Aorta (tissue), 5 donors: ENCODE measurements at places on chromosomes 5 and 9. TPM values are rescaled to one million over a fixed set of nuclear protein-coding genes. Genes with fewer than 3 reads are reported as not detected.

GRCh38 chr9:129139233-129139992, 28.2 kb downstream of the PTPA start:
- no peaks in the 10 kb centered on the region for H3K36me3 ChIP-seq
- no peak for DNase-seq
- H3K4me1 ChIP-seq, result no peaks in the 10 kb centered on the region
- no peaks in the 10 kb centered on the region for H3K27me3 ChIP-seq

- H3K36me3 ChIP-seq, result no peaks in the 10 kb centered on the region
- H3K27me3 ChIP-seq, result no peaks in the 10 kb centered on the region
- H3K4me3 ChIP-seq, result no peak overlapping the region
These were observed 21.7 kb upstream of the CMBL start for GRCh38 chr5:10329446-10329819.

- H3K4me1 ChIP-seq, result no peaks in the 10 kb centered on the region
- peaks cover 5% of the 10 kb centered on the region for H3K36me3 ChIP-seq
- H3K27ac ChIP-seq, result no peak overlapping the region
- no peaks in the 10 kb centered on the region for H3K27me3 ChIP-seq
- H3K4me3 ChIP-seq, result no peak overlapping the region
These were observed 58.0 kb downstream of the GRAMD2B start for GRCh38 chr5:126481243-126481642.

DNA sequence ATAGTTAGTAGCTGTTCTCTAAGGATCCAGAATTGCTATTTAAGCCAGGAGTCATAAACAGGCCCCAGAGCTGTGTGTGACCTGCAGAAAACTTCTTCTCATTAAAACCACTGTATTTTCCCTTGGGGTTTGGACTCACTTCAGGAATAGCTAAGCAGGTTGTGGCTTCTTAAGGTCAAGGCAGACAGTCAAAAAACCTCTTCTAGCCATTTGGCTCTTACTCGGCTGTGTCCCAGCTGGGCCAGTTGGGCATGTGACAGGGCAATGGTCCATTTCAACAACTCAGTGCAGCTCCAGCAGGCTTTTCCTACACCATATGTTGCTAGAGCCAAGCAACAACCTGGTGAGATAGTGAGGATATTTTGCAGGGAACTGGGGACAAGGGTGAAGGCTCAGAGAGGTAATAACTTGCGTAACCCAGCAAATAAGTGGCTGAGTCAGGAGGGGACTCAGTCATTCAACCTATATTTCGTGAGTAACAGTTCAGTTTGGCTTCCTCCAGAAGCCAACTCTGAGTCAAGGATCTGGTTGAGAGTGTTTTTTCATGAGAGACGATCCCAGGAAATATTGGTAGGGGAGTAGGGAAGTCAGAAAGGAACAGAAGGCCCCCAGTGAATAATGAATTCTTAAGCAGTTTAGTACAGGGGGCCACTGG, 115.4 kb upstream of the PPP2R2B start:
- H3K4me1 ChIP-seq, result no peaks in the 10 kb centered on the region
- no peaks in the 10 kb centered on the region for H3K27me3 ChIP-seq

- H3K27ac ChIP-seq, result no peak overlapping the region
- H3K36me3 ChIP-seq, result no peaks in the 10 kb centered on the region
- H3K27me3 ChIP-seq, result peaks cover 2% of the 10 kb centered on the region
These were observed 3.1 kb downstream of the FBLL1 start for GRCh38 chr5:168531987-168532864.

GRCh38 chr9:136694163-136694871, 7.1 kb upstream of the AGPAT2 start:
- no peaks in the 10 kb centered on the region for H3K4me1 ChIP-seq
- H3K27ac ChIP-seq, result no peak overlapping the region
- H3K4me3 ChIP-seq, result no peak overlapping the region
- no peaks in the 10 kb centered on the region for H3K36me3 ChIP-seq
- peak; percentile 88 for DNase-seq

- no peak overlapping the region for H3K4me3 ChIP-seq
- H3K36me3 ChIP-seq, result no peaks in the 10 kb centered on the region
- no peaks in the 10 kb centered on the region for H3K27me3 ChIP-seq
- DNase-seq, result no peak
These were observed 1755.4 kb upstream of the ACO1 start for GRCh38 chr9:30628915-30629567.

GRCh38 chr5:111116550-111116949, 24.4 kb downstream of the WDR36 start:
- no peaks in the 10 kb centered on the region for H3K4me1 ChIP-seq
- no peak overlapping the region for H3K27ac ChIP-seq
- H3K4me3 ChIP-seq, result no peak overlapping the region
- no peaks in the 10 kb centered on the region for H3K27me3 ChIP-seq

DNA sequence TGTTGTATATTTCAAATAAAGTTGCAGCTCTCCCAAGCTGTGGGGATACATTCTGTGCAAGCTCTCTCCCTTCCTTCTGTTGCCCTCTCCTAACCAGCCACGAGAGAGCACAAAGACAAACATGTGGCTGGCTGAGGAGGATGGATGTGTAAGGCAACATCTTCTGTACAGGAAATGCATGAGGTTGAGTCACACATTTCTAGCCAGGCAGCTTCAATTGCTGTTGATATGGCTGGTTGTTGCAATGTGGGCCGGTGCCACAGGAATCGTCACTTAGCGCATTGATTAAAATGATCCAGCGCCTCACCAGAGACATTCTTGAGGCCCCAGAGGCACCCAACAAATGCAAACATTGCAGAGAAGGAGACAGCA, 207.1 kb downstream of the ICE1 start:
- H3K27me3 ChIP-seq, result no peaks in the 10 kb centered on the region
- DNase-seq, result no peak
- H3K27ac ChIP-seq, result no peak overlapping the region
- H3K4me3 ChIP-seq, result no peak overlapping the region
- no peaks in the 10 kb centered on the region for H3K36me3 ChIP-seq

DNA sequence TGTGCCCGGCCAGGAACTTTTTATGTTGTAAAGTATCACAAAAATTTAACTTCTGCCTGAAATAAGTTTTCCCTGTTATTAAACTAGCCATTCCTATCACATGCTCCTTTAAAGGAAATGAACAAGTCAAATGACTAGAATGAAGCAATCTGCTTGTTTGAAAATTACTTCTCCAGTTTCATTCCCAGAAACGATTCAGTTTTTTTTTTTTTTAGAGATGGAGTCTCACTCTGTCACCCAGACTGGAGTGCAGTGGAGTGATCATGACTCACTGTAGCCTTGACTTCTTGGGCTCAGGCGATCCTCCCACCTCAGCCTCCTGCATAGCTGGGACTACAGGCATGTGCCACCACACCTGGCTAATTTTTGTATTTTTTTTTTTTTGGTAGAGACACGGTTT, 13.3 kb upstream of the GNG10 start:
- H3K4me3 ChIP-seq, result no peak overlapping the region
- peaks cover 2% of the 10 kb centered on the region for H3K36me3 ChIP-seq
- no peak overlapping the region for H3K27ac ChIP-seq
- no peaks in the 10 kb centered on the region for H3K4me1 ChIP-seq
- H3K27me3 ChIP-seq, result no peaks in the 10 kb centered on the region

DNA sequence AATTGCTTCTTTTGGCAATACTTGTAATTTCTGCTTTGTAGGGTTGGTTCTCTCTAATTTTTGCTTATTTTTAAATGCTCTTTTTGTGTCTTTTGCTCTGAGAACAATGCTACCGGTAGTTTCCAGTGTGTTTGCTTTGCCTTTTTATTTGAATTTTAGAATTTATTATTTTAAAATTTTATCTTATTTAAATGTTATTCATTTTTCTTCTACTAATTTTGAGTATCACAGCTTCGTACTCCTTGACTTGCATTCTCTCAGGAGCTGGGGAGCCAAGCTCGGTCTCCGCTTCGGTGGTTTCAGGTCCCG, 45.9 kb downstream of the ANXA2R start:
- H3K27me3 ChIP-seq, result no peaks in the 10 kb centered on the region
- DNase-seq, result no peak
- no peaks in the 10 kb centered on the region for H3K36me3 ChIP-seq
- H3K4me1 ChIP-seq, result peaks cover 3% of the 10 kb centered on the region
- H3K4me3 ChIP-seq, result peak overlapping the region; percentile 1
- H3K27ac ChIP-seq, result no peak overlapping the region

- peak overlapping the region; percentile 53 for H3K4me3 ChIP-seq
- no peak for DNase-seq
- no peaks in the 10 kb centered on the region for H3K36me3 ChIP-seq
- H3K27me3 ChIP-seq, result no peaks in the 10 kb centered on the region
- no peak overlapping the region for H3K27ac ChIP-seq
These were observed 45.2 kb downstream of the ANKDD1B start for GRCh38 chr5:75656311-75657003.

GRCh38 chr9:124297551-124297901, 39.8 kb downstream of the NEK6 start:
- H3K36me3 ChIP-seq, result peaks cover 2% of the 10 kb centered on the region
- no peaks in the 10 kb centered on the region for H3K27me3 ChIP-seq
- peak; percentile 79 for DNase-seq
- H3K27ac ChIP-seq, result no peak overlapping the region
- H3K4me1 ChIP-seq, result no peaks in the 10 kb centered on the region

DNA sequence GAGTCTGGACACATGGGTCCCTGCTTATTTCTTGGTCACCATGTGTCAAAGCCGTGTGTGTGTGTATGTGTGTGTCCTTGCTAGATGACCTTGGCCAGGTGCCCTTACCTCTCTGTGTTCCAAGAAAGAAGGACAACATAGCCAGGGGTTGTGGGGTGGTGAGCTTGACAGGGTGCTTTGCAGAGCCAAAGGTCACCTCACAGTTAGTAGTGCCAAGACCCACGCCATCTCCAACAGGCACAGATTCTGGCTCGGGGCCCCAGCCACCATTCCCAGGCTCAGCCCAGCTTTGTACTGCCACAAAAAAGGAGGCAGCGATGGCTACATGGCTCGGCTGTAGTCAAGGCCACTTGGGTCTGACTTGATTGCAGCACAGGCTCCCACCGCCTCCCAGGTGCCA, 39.5 kb downstream of the CXXC5 start:
- H3K4me3 ChIP-seq, result no peak overlapping the region
- H3K36me3 ChIP-seq, result no peaks in the 10 kb centered on the region
- H3K27me3 ChIP-seq, result no peaks in the 10 kb centered on the region
- H3K27ac ChIP-seq, result no peak overlapping the region
- DNase-seq, result no peak

PPP3R2 gene
- total RNA-seq, result not detected

OCLN gene
- 2.6 TPM for total RNA-seq

TMOD1 gene
- 56.6 TPM for total RNA-seq

ACTBL2 gene
- not detected for total RNA-seq

TEX48 gene
- not detected for total RNA-seq

PALM2AKAP2 gene
- 58.1 TPM for total RNA-seq

ITGA2 gene
- 8.0 TPM for total RNA-seq

ZFP62 gene
- total RNA-seq, result 24.7 TPM
